Tibial artery (tissue), 4 donors: ENCODE measurements at places on chromosomes 4 and X.

DNA sequence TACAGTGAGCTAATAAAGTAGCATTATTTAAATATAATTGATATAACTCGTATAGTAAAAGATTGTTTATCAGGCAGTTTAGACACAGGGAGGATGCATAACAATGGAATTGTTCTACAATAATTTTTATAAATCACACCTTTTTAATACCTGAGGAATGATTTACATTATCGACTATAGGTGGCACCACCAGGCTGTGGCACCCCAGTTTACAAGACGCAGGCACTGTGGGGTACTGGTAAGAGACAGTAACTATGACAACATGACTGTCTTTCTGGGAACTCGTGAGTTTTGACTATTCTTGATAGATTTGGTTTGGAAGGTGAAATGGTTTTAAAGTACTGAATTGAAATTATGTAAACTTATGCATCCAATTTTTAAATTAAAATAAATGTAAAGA is 27.1 kb upstream of the STBD1 start:
- H3K27ac ChIP-seq = no peak overlapping the region
- no peak overlapping the region for H3K4me3 ChIP-seq
- H3K27me3 ChIP-seq = no peaks in the 10 kb centered on the region
- no peaks in the 10 kb centered on the region for H3K4me1 ChIP-seq

- H3K4me3 ChIP-seq = peak overlapping the region; percentile 69
- H3K36me3 ChIP-seq = no peaks in the 10 kb centered on the region
- peaks cover 92% of the 10 kb centered on the region for H3K27me3 ChIP-seq
- H3K4me1 ChIP-seq = peaks cover 9% of the 10 kb centered on the region
Measured at GRCh38 chr4:54227256-54228055, 1.6 kb upstream of the PDGFRA start.

GRCh38 chrX:79366556-79366872 is 620 bp downstream of the ITM2A start:
- no peaks in the 10 kb centered on the region for H3K4me1 ChIP-seq
- H3K27me3 ChIP-seq = no peaks in the 10 kb centered on the region
- H3K4me3 ChIP-seq = peak overlapping the region; percentile 43
- peak overlapping the region; percentile 22 for H3K27ac ChIP-seq
- H3K36me3 ChIP-seq = no peaks in the 10 kb centered on the region
- DNase-seq = no peak

GRCh38 chrX:42119076-42119475 is 195.7 kb upstream of the CASK start:
- DNase-seq = no peak
- H3K4me3 ChIP-seq = no peak overlapping the region
- no peaks in the 10 kb centered on the region for H3K27me3 ChIP-seq
- H3K4me1 ChIP-seq = no peaks in the 10 kb centered on the region

GRCh38 chrX:39883666-39884065 is 214.1 kb downstream of the BCOR start:
- H3K4me3 ChIP-seq = no peak overlapping the region
- no peak for DNase-seq
- H3K27ac ChIP-seq = no peak overlapping the region

DNA sequence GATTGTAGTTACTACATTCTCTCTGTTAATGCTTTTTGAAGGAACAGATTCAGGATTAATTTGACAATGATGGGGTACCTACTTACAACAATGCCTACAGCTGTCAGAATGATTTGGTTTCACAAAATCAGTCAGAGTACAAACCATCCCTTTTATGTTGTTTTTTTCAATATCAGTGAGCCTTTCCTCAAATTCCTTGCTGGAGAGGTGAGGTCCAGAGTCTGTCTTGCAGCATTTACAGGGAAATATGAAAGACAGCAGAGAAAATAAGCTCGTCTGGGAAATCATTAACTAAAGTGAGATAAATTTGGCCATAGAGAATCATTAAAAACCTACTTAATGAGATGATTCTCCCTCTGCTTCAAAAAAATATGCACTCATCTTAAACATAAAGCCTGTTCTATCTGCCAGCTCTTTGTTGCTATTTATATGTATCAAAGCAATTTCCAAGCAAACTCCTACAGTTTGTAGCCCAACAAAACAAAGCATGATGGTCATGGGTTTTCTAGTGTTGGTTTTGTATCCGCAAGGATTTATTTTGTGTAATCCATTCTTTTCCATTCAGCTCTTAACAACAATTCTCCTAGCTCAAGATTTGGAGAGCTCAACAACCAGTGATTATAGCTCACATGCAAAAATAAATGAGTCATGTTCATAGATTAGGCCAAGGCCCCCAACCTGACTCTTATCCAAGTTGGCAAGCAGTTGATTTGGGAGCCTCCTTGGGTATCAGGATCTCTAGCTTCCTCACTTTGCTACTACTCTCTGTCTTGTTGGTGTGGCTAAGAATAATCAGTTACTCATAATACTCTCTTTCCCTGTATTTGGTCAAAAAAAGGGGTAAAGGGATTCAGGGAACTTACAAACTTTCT is 222.6 kb downstream of the ENOX2 start:
- H3K27me3 ChIP-seq = no peaks in the 10 kb centered on the region
- no peaks in the 10 kb centered on the region for H3K36me3 ChIP-seq
- no peak overlapping the region for H3K4me3 ChIP-seq

- no peak overlapping the region for H3K4me3 ChIP-seq
- no peaks in the 10 kb centered on the region for H3K27me3 ChIP-seq
- no peak for DNase-seq
Measured at GRCh38 chr4:179486570-179487335, 2044.5 kb upstream of the AGA start.

DNA sequence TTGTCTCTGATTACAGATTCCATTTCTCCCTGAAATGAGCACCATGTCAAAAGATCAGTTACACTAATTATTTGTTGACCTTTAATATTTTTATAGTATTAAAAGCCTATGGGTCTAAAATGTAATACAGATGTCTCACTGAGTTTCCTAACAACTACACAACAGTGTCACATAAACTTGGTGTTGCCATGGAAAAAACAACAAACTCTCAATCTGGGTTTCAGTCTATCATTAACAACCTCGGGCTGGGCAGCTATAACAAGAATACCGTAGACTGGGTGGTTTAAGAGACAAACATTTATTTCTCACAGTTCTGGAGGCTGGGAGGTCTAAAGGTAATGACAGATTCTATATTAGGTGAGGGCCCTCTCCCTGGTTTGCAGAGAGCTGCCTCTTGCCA is 407.1 kb downstream of the HNRNPD start:
- no peak for DNase-seq
- no peak overlapping the region for H3K4me3 ChIP-seq

DNA sequence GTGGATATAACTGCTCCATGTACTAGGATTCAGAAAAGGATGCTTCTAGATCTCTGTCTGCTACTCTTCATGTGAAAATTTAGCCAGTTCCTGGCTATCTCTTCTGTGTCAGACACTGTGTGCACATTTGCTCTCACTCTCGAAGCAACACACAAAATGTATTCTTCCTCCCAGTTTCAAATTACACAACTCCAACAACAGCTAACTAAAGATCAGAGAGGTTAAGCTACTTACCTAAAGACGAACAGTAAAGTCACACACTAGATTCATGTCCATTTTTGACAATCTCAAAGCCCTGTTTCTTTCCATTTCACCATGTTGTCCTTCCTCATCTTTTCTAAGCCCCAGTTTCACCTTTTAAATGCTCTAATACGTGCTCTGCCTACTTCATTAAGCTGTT is 2.2 kb downstream of the CLNK start:
- H3K27ac ChIP-seq = no peak overlapping the region
- no peaks in the 10 kb centered on the region for H3K27me3 ChIP-seq
- H3K4me3 ChIP-seq = no peak overlapping the region
- DNase-seq = no peak
- H3K4me1 ChIP-seq = no peaks in the 10 kb centered on the region

DNA sequence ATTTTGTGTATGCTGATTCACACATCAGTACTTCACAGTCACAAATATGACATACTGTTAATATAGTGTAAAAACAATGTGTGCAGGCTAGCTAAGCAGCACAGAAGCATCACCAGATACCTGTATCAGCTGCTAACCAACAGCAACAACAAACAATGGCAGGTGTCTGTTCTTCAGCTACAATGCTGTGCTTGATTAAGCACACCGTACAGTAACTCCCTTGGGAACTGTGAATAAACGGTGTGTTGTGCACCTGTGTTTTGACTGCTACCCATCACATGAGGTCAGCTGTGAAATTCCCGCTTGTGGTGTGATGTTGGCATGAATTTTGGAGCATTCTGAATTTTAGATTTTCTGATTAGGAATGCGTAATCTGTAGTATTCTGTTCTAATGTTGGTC is 379.7 kb upstream of the FAT1 start:
- H3K4me3 ChIP-seq = no peak overlapping the region
- no peaks in the 10 kb centered on the region for H3K27me3 ChIP-seq
- DNase-seq = no peak
- no peak overlapping the region for H3K27ac ChIP-seq
- H3K4me1 ChIP-seq = no peaks in the 10 kb centered on the region
- no peaks in the 10 kb centered on the region for H3K36me3 ChIP-seq

GRCh38 chr4:186104114-186104889 is at the start of gene FAM149A:
Gene FAM149A (plus strand): TSS chr4:186104704.
- peak; percentile 38 for DNase-seq
- no peaks in the 10 kb centered on the region for H3K36me3 ChIP-seq
- H3K4me1 ChIP-seq = peaks cover 18% of the 10 kb centered on the region
- H3K27ac ChIP-seq = peak within 1 kb of the TSS; percentile 21

- H3K27ac ChIP-seq = no peak overlapping the region
- no peaks in the 10 kb centered on the region for H3K27me3 ChIP-seq
- H3K4me1 ChIP-seq = peaks cover 64% of the 10 kb centered on the region
- DNase-seq = no peak
- no peaks in the 10 kb centered on the region for H3K36me3 ChIP-seq
Measured at GRCh38 chrX:154056770-154057241, 37.1 kb upstream of the IRAK1 start.

DNA sequence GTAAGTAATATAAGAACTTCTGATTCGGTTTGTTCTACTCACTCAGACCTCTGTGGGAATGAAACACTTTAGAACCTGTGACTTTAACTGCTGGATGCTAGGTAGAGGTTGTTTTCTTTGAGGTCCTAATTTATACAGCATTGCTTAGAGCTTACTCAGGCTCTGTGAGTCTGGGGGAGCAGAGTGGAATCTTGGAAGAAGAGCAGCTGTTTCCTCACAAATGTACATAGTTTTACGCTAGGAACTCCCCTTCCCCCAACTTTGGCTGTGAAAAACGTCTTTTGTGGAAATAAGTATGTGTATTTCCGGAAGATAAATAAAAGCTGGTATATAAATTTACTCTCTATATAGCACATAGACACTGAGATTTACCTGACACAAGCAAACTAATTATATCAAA is 141.4 kb downstream of the NAA11 start:
- no peak overlapping the region for H3K27ac ChIP-seq
- no peak overlapping the region for H3K4me3 ChIP-seq
- H3K36me3 ChIP-seq = no peaks in the 10 kb centered on the region
- no peak for DNase-seq
- H3K4me1 ChIP-seq = no peaks in the 10 kb centered on the region
- no peaks in the 10 kb centered on the region for H3K27me3 ChIP-seq

GRCh38 chr4:72468904-72469502 is 100.0 kb downstream of the ADAMTS3 start:
- no peaks in the 10 kb centered on the region for H3K27me3 ChIP-seq
- no peak overlapping the region for H3K27ac ChIP-seq
- no peak overlapping the region for H3K4me3 ChIP-seq
- no peaks in the 10 kb centered on the region for H3K36me3 ChIP-seq
- no peak for DNase-seq
- H3K4me1 ChIP-seq = no peaks in the 10 kb centered on the region

DNA sequence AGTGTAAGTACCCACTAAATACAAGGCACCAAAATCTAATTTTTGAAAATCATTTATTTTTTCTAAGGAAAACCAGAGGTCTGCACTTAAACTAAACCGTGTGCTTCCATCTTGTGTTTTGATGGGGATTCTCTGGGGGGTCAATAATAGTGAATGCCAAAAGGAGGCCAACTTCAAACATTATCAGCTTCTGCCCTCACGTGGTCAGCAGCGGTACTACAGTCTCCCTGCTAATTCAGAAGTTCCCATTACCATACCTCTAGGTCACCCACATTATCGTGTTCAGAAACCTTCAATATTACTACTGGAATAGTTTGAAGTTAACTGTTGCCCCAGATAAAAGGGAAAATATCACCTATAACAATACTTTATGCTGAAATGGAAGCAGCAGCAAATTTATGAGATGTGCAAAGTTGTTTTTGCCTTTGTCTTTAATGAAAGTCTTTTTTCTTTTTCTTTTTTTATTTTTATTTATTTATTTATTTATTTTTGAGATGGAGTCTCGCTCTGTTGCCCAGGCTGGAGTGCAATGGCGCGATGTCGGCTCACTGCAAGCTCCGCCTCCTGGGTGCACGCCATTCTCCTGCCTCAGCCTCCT is 17.3 kb downstream of the CTPS2 start:
- H3K4me3 ChIP-seq = no peak overlapping the region
- H3K4me1 ChIP-seq = no peaks in the 10 kb centered on the region
- DNase-seq = peak; percentile 73

DNA sequence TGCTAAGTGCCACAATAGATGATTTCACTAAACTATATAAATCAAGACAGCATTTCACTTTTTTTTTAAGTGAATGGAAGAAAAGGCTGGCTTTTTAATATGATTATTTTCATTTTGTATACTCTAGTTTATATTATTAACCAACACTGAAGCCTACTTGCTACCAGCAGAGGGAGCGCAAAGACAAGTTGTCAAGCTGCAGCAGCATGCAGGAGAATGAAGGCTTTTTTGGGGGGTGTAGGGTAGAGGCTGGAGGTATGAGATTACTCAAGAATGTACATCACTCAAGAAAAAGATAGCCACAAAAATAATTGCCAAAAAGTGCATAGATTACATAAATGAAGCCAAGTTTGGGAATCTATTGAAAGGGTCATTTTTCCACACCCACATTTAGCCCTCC is 519.5 kb downstream of the FGF13 start:
- H3K27me3 ChIP-seq = no peaks in the 10 kb centered on the region
- H3K27ac ChIP-seq = no peak overlapping the region
- no peak overlapping the region for H3K4me3 ChIP-seq
- no peak for DNase-seq
- H3K36me3 ChIP-seq = no peaks in the 10 kb centered on the region

- peak overlapping the region; percentile 91 for H3K27ac ChIP-seq
- H3K36me3 ChIP-seq = no peaks in the 10 kb centered on the region
- H3K4me1 ChIP-seq = peaks cover 2% of the 10 kb centered on the region
Measured at GRCh38 chrX:153744210-153745066, 19.6 kb upstream of the PLXNB3 start.

- DNase-seq = no peak
- no peaks in the 10 kb centered on the region for H3K4me1 ChIP-seq
- no peaks in the 10 kb centered on the region for H3K27me3 ChIP-seq
- no peak overlapping the region for H3K27ac ChIP-seq
- peaks cover 29% of the 10 kb centered on the region for H3K36me3 ChIP-seq
Measured at GRCh38 chrX:111756486-111756885, 75.5 kb downstream of the ALG13 start.

- H3K36me3 ChIP-seq = no peaks in the 10 kb centered on the region
- DNase-seq = no peak
- no peaks in the 10 kb centered on the region for H3K27me3 ChIP-seq
- no peaks in the 10 kb centered on the region for H3K4me1 ChIP-seq
- H3K27ac ChIP-seq = no peak overlapping the region
Measured at GRCh38 chr4:129788486-129788885, 692.5 kb downstream of the C4orf33 start.
